BJ (cell line): ENCODE measurements at places on chromosomes 12 and 14.

GRCh38 chr12:82688035-82688501 lies 1.4 kb downstream of the TMTC2 start:
- no peak for DNase-seq

DNA sequence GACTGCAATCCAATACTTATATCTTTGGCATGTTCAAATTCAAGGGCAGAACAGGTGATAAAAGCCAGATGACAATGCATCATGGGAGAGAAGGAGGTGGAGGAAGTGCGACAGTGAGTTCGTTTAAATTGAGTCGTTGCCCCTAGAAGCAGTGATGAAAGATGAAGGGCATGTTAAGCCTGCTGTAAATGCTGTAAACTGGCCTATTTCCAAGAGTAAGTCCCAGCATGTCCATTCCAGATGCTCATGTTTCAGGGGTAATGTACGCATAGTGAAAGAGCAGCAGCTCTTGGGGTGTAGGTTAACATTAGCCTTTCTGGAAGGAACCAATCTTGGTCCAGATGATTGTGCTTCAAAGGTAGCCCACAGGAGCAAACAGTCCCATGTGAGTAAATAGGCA lies 97.1 kb downstream of the C2CD5 start:
- DNase-seq: no peak

DNA sequence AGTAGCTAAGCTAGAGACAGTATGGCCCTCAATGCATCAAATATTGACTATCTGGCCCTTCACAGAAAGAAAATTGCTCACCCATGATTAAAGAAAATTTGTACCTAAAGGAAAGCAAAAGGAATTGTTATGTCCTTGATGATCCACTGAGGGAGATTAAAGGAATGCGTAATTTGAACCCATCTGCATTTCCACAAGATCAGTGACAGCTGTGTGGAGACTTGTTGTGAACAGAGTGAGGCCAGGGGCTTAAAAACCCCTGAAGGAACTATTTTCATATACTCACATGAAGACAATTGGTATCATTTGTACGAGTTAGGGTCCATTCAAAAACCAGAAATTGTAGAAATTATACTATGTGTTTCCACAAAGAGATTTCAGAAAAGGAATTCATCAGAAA lies 1908.1 kb upstream of the SEL1L start:
- DNase-seq: no peak

DNA sequence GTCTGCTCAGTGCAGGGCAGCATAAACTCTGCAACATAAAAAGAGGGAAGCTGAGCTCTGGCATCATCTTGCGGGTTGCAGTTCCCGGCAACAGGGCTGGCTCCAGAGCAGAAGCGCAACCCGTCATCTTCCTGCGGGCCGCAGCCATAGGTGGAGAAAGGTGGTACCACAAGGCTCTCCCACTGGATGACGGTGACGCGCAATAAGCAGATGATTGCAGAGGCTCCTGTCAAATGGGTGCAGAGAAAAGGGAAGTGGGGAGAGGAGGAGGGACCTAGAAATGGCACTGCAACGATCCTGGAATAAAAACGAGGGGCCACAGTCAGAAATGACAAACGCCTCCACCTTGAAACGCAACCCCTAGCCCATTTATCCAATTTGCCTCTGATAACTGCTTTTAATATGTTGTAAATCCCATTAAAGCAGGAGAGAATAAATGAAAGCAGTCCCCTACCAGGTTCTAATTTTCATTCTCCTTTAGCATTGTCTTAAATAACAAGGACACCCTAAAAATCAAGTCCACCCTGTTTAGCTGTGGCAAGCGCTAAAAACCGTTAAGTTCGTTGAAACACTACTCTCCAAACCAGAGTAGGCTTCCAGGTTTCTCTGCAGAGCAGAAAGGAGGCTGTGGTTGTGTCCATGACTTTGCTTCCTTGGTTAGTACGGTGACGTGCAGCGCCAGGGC lies 30.9 kb upstream of the TUBA1C start:
- no peak for DNase-seq

DNA sequence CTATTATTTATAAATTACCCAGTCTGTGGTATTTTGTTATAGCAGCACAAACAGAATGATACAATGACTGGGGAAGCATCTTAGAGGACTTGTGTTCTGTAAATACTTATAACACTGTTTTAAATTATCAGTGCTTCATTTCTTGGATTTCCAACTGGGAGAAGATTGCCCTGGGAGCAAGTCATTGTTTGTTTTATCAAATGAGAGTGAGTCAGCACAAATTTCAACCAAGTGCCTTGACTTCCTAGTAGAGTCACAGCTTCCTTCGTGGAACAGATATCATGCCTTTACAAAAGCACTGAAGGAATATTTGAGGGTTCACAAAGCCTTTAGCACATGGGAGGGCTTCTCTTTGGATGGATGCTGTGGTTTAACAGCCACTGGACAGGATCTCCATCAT lies 234.1 kb downstream of the KTN1 start:
- no peak for DNase-seq

DNA sequence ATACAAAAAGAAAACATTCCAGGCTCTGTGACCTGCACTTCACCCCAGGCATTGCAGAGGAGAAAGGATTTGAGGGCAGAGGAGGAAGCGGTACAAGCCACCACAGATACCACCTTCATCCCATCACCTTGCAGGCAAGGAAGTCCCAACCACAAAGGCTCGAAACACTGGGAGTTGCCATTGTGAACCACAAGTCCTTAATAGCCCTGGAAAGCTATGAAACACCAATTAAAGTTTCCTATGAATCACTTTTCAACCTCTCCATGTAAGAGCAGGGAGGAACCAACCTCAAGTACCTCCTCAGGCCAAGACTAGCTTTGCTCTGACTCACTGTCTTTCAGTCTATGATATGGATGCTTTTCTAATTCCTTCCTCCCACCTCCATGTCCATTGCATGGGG lies 27.0 kb downstream of the MAP3K9 start:
- DNase-seq: peak; percentile 58

GRCh38 chr14:80047761-80048160 lies 163.5 kb downstream of the DIO2 start:
- DNase-seq: no peak

- no peak for DNase-seq
These were observed 106.8 kb upstream of the RTL1 start for GRCh38 chr14:101010293-101010692.

DNA sequence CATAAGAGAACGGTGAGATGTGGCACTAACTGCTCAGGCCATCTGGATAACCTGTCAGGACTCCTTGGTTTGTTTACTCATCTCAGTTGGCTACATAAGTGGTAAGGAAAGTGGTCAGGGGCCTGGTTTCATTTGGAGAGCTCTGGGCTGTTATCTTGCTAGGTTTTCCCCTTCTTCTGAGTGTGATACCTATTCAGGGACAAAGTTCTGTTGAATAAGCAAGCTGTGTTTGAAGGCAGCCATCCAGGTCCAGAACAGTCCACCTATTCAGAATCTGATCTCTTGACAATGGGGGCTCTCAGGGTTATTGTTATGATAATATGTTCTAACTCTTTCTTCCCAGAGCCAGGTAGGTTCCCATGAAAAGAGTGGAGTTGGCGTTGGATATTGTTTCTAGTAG lies 194.9 kb downstream of the PAH start:
- DNase-seq: no peak
